ENCODE measurements at places on chromosomes 1 and 21. TPM values are rescaled to one million over a fixed set of nuclear protein-coding genes. Genes with fewer than 3 reads are reported as not detected.

DNA sequence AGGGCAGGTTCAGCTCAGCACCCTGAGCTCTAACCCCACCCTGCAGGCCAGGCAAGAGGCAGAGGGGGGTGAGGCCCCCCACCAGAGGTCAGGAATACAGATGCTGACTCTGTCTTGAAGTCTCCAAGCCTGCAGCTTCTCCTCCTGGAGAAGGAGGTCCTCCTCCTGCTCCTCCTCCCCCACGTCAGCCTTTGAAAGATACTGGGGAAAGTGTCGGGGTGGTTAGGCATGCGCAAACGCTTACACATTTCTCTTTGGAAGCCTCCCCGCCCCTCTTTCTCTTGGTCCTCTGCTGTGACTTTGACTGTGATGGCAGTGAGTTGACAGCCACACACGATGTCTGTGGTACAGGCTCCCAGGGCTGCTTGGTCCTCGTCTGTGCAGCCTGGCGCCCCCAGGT, 65.3 kb downstream of the SPSB1 start:
- no peak for DNase-seq

GRCh38 chr1:167086768-167087167, 3.4 kb downstream of the GPA33 start:
- DNase-seq, result no peak

Gene SUMO3
- 73.9 TPM for total RNA-seq

- no peak for DNase-seq
These were observed 35.4 kb downstream of the MIA3 start for GRCh38 chr1:222653178-222653827.

GRCh38 chr1:153956997-153957715, 1.3 kb downstream of the CRTC2 start:
- peak; percentile 11 for DNase-seq
